ENCODE measurements at places on chromosomes 5 and 9. TPM values are rescaled to one million over a fixed set of nuclear protein-coding genes. Genes with fewer than 3 reads are reported as not detected.

The NMUR2 gene
- total RNA-seq: not detected

The FOXD4 gene
- 0.42 TPM for total RNA-seq

DNA sequence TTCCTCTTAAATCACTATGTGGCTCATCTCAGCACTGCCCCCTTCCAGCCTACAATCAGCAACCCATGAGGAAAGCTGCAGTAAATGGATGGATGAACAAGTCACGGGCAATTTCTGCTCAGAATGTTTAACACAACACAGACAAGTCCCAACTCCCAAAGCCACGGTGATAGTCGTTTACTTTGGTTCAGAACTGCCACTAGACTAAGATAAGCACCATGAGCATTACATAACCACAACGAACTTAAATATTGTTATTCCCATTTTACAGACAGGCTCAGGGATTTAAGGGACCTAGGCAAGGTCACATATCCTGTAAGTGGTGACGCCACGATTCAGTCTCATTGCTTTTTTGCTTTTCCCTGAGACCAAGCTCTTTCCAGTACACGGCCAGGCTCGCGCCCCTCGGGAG, 2.0 kb upstream of the SMIM27 start:
- no peak for DNase-seq

The ACTBL2 gene
- total RNA-seq: not detected

- no peak for DNase-seq
Observed at GRCh38 chr9:25600501-25600900, 77.7 kb downstream of the TUSC1 start.

The GOLM1 gene
- total RNA-seq: 2.9 TPM

The TGFBI gene
- total RNA-seq: 71.2 TPM

GRCh38 chr9:133023117-133023890, 7.5 kb upstream of the GTF3C5 start:
- no peak for DNase-seq

The FAM120A gene
- 125 TPM for total RNA-seq

The C5orf58 gene
- total RNA-seq: not detected

The PPP2R2B gene
- 2.4 TPM for total RNA-seq

The SPTAN1 gene
- 332 TPM for total RNA-seq

- DNase-seq: peak; percentile 50
Observed at GRCh38 chr5:62167561-62168057, 138.4 kb upstream of the KIF2A start.

- DNase-seq: no peak
Observed at GRCh38 chr5:169767938-169768337, 130.9 kb downstream of the DOCK2 start.

The C5orf63 gene
- total RNA-seq: 0.98 TPM

The CTXN3 gene
- total RNA-seq: not detected

DNA sequence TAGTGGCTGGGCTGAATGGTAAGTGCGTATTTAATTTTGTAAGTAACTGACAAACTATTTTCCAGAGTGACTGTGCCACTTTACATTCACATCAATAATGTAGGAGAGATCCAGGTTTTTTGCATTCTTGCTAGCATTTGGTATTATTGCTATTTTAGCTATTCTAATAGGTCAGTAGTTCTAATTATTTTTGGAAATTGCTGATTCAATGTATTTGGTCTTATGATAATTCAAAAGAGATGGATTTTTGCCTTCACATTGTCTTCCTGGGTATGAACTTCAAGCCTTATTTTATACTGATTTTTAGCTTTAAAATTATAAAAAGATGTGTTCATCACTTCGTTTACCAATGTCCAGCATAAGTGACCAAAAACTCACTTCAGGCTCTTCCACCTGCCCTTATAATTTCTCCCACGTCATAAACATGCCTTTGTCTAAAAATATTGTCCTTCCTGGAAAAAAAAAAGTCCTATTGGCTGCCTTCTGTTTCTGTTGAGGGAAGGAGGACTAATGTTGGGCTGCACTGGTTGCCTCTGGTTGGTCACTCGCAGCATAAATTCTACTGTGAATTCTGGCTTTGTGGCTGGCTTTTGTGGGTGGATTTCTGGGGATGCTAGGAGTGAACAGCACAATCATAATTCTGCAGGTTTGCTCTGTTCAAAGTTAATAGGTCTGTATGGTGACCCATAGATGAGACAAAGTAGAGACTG, 15.2 kb downstream of the FOXD1 start:
- DNase-seq: no peak

The IL6ST gene
- 561 TPM for total RNA-seq
